HepG2 (cell line): ENCODE measurements at places on chromosomes 12 and 14.

DNA sequence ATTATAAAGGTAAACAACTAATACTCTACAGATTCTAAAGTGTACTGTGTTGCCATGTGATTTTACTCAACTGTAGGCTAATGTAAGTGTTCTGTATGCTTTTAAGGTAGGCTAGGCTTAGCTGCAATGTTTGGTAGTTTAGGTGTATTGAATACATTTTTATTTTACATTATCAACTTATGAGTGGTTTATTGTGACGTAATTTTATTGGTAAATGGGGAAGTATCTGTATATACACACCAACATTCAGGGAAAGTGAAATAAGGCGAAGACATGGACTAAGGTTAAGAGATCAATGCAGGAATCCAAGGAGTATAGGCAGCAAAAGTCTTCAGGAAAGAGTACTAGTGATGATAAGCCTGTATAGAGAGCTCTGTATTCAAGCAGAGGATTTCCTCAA lies 365.8 kb upstream of the MGAT4C start:
- no peak for DNase-seq

GRCh38 chr12:182381-182892 lies 31.5 kb downstream of the SLC6A12 start:
- DNase-seq: no peak

- DNase-seq: no peak
Observed at GRCh38 chr14:76267322-76268046, 108.5 kb upstream of the ESRRB start.

- DNase-seq: no peak
Observed at GRCh38 chr12:56321027-56321426, 5.2 kb upstream of the CNPY2 start.

- peak; percentile 63 for DNase-seq
Observed at GRCh38 chr12:59113831-59114615, 193.7 kb upstream of the LRIG3 start.

DNA sequence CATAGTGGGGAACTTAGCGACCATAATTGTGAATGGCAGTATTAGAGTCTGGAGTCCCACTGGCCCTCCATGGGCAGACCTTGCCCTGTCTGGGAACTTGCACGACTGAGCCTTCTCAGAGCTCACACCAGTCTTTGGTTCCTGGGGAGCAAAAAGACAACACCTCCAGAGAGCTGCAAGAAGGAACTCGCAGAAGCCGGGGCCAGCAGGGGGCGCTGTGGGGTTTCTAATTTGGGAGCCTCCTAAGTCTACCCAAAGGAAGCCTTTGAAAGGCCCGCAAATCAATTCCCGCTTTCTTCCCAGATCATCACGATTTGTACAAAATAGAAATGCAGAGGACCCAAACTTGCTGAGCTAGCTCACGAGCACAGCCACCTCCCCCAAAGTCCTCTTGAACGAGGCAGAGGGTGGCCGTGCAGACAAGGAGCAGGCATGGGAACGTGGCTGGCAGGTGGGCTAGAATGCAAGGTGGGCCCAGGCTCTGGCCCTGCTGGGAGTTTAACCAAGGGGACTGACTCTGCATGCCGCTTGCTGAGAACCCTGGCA lies 46.3 kb upstream of the FBXO21 start:
- DNase-seq: peak; percentile 39

DNA sequence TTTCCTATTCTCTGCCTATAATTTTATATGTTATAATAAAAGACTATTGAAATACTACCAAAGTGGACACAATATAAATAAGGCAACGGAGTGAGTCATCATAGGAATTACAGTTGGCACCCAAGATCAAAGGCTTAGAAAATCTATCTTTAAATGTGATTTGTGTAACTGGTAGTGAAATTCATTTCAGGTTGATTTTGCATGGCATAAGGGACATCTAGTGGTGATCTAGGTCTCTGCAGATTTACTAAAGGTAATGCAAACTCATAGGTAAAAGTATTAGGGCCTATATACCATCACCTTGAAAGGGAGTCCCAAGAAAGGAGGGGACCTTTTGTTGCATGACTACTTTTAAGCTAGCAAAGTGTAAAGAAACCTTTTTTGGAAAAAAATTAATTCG lies 527.2 kb downstream of the NRXN3 start:
- DNase-seq: peak; percentile 6

DNA sequence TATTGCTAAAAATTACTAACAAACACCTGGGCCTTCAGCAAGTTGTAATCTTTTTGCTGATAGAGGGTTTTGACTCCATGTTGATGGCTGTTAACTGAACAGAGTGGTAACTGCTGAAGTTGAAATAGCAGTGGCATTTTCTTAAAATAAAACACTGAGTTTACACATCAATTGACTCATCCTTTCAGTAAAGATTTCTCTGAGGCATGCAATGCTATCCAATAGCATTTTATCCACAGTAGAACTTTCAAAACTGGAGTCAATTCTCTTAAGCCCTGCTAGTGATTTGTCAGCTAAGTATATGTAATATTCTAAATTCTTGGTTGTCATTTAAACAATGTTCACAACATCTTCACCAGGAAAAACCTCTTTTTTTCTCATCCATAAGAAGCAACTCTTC lies 59.5 kb downstream of the CMAS start:
- no peak for DNase-seq

DNA sequence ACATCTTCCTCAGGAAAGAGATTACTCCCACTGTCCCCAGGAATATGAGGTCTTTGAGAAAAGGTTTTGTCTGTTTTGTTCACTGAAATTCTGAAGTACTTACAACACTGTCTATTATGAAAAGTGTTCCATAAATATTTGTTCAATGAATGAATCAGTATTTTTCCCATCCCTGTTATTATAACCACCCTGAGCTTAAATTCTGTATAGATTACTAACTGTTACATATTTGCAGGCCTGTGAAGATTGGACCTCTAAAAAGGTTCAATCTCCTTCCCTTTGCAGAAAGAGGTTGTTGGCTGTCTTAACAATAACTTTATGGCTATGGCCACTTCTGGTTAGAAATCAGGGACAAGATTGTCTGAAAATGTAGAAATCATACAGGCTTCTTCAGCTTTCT lies 174.5 kb upstream of the NPAS3 start:
- no peak for DNase-seq

DNA sequence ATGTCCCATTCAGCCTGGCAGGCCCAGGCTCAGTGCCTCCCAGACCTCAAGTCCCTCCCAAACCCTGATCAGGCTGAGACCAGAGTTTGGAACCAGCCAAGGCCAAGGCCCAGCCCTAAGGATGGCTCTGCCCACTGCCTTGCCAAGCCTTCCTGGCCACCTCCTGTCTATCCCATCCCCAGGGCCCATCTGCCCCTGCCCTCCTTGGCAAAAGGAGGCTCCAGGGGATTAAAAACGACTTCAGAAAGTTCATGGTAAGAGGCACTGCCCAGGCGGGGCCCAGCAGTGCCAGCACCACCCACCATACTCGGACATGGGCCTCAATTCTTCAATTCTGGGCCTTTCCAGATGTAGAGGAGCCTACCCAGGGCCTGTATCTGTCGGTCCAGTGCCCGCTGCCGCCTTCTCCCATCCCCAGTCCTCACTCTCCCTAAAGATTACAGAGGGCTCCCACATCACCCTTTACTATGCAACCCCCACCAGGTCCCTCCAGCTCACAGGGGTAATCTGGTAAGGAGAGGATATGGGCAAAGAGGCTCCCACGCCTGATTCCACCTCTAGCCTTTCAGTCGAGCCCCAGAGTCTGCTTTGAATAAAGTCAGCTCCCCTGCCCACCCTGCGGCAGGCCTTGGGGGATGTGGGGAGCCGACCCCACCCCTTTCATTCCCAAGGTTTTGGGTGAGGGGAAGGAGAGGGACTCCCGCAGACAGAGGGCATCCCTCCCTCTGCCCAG lies 932 bp downstream of the ADCY6 start:
- DNase-seq: no peak

GRCh38 chr14:24694680-24695079 lies 60.7 kb upstream of the GZMB start:
- DNase-seq: no peak

GRCh38 chr14:78788467-78789360 lies 618.5 kb downstream of the NRXN3 start:
- no peak for DNase-seq

GRCh38 chr14:97100306-97100705 lies 303.1 kb downstream of the VRK1 start:
- no peak for DNase-seq

DNA sequence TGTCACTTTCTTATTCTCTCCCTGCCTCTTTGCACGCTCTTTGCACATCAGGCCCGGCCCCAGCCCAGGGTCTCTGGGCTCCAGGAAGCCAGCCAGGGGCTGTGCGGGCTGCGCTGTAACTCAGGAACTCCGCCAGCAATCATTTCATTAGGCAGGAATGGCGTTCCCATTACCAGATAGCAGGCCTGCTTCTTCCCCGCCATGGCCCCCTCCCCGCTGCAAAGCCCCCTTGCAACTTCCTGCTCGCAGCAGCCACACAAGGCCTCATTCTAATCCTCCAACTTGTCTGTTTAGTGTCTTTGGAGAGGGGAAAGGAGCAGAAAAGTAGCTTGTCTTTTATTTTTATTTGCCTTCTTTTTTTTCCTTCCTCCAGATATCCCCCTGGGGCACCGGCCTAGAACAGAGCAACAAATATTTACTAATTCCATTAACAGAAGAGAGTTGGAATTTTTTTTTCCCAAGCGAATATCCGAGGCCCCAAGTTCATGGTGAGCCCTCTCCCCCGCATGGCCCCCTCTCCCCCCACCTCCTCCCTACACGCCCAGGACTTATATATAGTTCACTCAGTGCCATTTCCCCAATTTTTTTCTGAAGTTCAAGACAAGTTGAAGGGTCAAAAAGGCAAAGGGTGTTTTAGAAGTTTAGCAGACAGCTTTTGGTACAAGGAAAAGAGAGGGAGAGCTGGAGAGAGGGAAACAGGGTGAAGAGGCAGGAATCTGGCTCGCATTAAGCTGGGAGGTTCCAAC lies 329.4 kb upstream of the TBX3 start:
- no peak for DNase-seq

- DNase-seq: no peak
Observed at GRCh38 chr14:104559804-104560585, 19.6 kb upstream of the C14orf180 start.

DNA sequence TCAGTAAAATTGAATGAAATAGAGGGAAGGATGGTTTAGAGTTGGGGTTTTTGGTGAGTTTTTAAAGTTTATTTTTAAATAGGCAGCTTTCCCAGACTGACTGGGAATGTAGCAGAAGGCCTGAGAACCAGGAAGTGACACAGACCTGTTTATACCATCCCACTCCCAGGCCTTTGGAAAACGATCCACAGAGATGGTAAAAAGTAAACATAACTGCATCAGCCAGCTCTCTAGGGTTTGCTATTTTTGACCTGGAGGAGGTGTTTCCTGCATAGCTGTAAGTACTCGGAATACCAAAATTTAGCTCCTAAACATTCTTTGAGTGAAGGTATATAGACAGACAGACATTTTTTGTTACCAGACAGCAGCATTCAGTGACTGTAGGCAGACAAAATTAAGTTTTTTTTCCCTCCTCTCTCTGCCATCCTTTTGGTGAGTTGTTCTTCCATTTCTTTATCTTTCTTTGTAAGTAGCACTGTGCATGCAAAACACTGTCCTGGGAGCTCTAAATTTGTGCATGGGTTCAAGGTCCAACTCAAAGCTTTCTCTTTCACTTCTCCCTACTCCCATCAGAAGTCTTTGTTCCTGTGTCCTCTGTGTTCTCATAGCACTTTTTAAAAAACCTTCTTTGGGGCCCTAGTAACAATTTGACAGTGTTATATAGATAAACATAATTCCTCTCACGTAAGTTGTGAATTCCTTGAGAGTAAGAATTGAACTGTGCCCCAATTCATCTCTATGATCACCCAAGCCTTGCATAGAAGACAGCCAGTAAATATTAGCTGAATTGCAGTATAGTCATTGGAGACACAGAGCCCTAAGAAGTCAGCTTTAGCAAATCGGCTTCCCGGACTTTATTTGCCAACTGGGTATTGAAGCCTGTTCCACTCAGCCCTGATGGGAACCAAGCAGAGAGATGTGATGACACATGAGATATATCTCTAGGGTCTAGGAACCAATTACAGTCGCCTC lies 37.4 kb downstream of the SUSD6 start:
- peak; percentile 83 for DNase-seq

DNA sequence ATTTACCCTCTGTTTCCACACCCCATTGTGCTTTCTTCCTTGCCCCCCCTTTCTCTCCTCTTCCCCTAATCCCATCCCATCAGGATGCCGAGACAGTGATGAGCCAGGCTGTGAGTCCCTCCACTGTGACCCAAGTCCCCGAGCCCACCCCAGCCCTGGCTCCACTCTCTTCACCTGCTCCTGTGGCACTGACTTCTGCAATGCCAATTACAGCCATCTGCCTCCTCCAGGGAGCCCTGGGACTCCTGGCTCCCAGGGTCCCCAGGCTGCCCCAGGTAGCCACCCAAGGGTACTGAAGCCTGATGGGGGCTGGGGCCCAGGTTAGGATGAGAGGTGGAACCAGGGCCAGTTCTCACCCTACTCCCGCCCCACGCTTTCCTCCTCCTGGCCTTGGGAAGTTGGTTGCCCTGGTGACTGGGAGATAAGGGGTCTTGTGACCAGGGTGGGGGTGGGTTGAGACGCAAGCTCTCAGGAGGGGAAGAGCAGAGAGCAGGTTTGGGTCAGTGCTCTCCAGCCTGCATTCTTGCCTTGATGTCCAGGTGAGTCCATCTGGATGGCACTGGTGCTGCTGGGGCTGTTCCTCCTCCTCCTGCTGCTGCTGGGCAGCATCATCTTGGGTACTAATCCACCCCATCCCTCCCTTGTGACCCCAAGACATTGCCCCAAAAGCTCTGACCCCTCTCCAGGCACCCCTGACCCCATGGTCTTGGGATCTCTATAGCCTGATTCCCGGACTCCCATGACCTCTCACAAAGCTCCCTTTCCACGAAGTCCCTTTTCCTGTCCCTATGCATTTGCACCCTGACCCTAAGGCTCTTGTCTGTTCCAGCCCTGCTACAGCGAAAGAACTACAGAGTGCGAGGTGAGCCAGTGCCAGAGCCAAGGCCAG lies 1.2 kb downstream of the AMHR2 start:
- no peak for DNase-seq

- no peak for DNase-seq
Observed at GRCh38 chr12:46578190-46578982, 205.8 kb upstream of the SLC38A2 start.

GRCh38 chr12:115354007-115354890 lies 670.3 kb upstream of the TBX3 start:
- peak; percentile 18 for DNase-seq

DNA sequence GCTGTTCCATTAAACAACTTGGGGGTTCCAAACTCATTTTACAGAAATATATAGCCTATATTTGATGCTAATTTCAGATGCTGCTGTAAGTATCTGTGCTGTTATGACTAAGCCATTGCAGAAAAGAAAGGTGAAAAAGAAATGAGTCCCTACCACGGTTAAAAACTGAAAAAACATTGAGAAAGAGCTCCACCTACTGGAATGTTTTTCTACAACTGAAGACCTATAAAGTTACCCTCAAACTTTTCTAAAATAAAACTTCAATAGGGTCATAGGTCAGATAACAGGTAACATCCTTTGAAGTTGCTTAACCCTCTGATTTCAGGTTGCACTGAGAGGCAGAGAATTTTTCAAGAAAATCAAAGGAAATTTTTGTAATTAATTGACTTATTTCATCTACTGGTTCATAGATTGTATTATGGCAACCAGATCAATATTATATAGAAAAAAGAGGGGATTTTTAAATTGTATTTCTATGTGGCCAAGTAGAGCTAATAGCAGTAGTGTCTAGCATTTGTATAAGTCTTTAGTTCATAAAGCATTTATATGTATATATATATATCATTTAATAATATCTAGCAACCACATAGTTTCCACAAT lies 279.9 kb downstream of the RPS29 start:
- DNase-seq: peak; percentile 3
